ENCODE measurements at places on chromosomes 16 and 17. TPM values are rescaled to one million over a fixed set of nuclear protein-coding genes. Genes with fewer than 3 reads are reported as not detected.

DNA sequence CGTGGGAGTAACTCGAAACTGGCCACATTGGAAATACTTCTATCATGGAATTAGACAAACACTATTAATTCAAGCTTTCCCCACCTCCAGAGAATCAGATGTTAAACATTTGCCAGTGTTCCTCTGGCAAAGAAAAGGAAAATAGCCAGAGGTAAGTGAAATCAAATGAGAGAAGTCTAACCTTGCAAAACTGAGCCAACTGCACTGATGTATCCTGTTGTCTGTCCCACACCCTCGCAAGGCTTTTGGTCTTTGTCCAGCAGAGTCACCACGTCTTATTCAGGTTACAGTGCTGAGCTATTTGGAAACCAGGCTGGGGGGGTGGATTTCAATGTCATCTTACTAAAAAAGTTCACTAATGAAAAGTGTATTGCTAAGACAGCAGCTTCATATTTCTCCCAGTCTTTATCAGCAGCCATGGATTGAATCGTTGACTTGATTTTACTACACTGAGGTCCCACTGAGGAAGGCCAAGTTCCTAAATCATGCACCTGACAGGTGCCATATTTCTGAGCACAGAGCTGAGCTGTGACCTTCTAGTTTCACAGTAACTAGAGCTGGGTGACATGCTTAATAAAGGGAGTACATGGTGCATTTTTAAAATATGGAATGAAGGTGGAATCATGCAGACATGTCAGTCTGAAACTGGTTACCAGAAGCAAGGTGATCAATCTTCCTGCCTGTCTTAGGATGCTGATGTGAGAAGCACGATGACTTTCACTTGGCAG lies 85.2 kb upstream of the HSBP1 start:
- H3K36me3 ChIP-seq, result no peaks in the 10 kb centered on the region
- no peak overlapping the region for H3K4me3 ChIP-seq
- no peak overlapping the region for H3K27ac ChIP-seq
- no peaks in the 10 kb centered on the region for H3K27me3 ChIP-seq
- no peaks in the 10 kb centered on the region for H3K4me1 ChIP-seq

ACE gene
- total RNA-seq, result 64.1 TPM

DNA sequence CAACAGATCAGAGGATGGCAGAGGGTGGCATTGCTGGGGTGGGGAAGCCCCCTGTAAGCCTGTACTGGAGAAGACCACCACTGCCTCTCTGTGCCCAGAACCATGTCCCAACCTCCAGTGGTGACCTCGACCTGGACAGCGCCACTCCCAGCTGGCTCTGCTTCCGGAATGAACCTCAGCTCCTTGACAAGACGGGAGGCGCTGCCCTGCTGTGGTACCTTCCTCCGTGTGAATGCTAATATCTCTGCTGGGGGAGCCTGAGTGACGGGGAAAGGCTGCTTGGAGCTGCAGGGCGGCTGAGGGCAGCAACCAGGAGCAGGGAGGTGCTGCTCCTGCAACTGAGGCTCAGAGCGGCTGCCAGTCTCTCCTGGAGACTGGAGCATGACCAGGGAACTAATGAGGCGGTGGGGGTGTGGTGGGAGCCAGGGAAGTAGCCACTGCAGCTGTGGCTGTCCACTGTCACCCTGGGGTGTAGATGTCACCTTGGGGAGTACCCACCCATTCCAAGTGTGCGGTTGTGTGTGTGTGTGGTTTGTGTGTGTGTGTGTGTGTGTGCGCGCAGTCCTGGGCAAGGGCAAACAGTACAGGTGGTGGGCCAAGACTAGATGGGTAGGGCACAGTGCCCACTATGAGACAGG lies 6.2 kb downstream of the PRCD start:
- no peaks in the 10 kb centered on the region for H3K27me3 ChIP-seq
- no peak overlapping the region for H3K4me3 ChIP-seq
- no peak for DNase-seq
- peaks cover 50% of the 10 kb centered on the region for H3K4me1 ChIP-seq

DNA sequence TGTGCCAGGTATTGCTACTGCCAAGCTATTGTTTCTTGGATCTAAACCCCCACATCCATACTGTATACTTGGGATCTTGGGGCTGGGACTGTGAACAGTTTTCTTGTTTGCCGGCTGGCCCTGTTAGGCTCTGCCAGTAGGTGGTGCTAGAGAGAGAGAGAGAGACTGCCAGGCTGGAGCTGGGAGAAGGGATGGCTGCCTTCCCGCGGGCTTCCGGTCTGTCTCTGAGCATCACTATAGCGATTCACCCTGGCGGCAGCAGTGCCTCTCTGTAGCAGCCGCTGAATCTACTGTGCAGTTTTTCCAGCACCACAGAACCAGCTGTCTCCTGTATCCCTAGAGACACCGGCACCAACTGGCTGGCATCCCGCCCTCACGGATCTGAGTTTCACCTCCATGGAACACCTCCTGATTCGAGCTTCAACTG lies 201.2 kb downstream of the UTP18 start:
- no peak overlapping the region for H3K4me3 ChIP-seq
- no peaks in the 10 kb centered on the region for H3K36me3 ChIP-seq
- H3K27me3 ChIP-seq, result no peaks in the 10 kb centered on the region
- no peaks in the 10 kb centered on the region for H3K4me1 ChIP-seq

- no peak for DNase-seq
- H3K36me3 ChIP-seq, result peaks cover 40% of the 10 kb centered on the region
- H3K4me1 ChIP-seq, result no peaks in the 10 kb centered on the region
- no peak overlapping the region for H3K27ac ChIP-seq
- no peaks in the 10 kb centered on the region for H3K27me3 ChIP-seq
Measured at GRCh38 chr16:71474864-71475263, 12.8 kb upstream of the ZNF23 start.

- H3K36me3 ChIP-seq, result no peaks in the 10 kb centered on the region
- DNase-seq, result no peak
- no peak overlapping the region for H3K27ac ChIP-seq
- H3K4me1 ChIP-seq, result no peaks in the 10 kb centered on the region
Measured at GRCh38 chr17:52027620-52028295, 130.8 kb downstream of the CA10 start.

DNASE1 gene
- 18.4 TPM for total RNA-seq

DNA sequence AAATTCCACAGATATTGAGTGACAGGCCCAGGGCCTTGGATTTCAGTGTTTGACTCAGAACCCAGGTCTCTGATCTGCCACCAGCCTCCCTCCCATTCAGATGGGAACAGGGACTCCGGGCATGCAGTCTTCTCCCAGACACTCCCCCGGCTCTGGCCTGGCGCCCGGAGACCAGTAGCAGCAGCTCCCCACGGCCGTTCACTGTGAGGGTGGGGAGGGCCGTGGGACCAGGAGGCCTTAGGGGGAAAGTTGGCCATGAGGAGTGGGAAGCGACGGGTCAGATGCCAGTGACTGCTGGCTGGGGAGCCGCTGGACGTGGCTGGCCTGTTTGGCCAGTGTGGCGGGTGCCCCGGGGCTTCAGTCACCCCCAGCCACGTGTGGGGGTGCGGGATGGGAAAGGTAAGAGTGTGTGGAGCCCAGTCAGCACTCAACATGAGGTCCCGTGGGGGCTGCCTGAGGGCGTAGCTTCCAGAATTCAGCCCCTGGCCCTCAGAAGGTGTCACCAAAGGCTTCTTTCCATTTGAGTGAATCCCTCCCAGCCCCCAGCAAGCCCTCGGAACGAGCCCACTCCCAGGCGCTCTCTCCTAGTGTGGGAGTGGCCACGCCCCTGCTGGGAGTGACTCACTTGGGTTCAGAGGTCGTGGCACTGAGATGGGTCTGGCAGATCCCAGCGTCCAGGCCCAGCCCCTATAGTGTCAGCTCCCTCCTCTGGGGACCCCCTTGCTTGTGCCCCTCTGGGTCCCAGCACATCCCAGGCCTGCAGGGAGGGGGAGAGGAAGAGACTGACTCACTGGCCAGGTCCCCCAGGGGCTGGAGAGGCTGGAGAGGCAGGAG lies 309.4 kb downstream of the SEC14L1 start:
- no peaks in the 10 kb centered on the region for H3K36me3 ChIP-seq
- peak overlapping the region; percentile 82 for H3K27ac ChIP-seq
- no peak for DNase-seq
- H3K4me3 ChIP-seq, result peak overlapping the region; percentile 65
- H3K4me1 ChIP-seq, result peaks cover 87% of the 10 kb centered on the region
- H3K27me3 ChIP-seq, result no peaks in the 10 kb centered on the region

Data from upper lobe of right lung (tissue), 1 donor.